Jurkat, Clone E6-1 (cell line): ENCODE measurements at places on chromosomes 5 and 9.
A peak's percentile ranks its signal among the peaks of the same experiment; 100 is the strongest.

- no peak for DNase-seq
These were observed 246.3 kb upstream of the MAP3K1 start for GRCh38 chr5:56569076-56569475.

- DNase-seq = no peak
These were observed 145.8 kb upstream of the MEF2C start for GRCh38 chr5:89028595-89029285.

DNA sequence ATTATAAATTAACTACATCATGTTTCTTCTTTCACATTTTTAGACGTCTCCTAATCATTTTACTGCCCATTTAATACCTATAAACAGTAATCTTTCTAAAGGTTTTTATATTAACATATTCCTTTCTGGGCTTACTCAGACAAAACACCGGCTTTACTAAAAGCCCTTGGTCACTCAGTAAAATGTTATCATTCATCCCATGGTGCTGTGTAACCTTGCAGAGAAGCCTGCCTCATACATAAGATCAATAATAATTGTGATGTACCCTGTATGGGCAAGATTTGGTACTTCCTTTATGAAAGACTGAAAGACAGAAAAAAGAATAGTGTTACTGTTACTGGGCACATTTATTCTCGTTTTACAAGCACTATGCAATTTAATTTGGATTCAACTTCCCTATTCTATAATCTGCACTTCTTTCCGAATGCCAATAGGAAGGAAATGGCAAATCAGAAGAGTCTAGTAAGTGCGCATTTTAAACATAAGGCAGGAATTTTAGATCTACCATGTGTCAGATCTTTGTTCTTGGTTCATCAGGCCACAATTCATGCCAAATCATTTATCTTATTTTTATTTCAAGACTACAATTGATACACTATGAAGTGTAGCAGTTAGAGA lies 522.2 kb downstream of the CSNK1G3 start:
- no peak for DNase-seq

DNA sequence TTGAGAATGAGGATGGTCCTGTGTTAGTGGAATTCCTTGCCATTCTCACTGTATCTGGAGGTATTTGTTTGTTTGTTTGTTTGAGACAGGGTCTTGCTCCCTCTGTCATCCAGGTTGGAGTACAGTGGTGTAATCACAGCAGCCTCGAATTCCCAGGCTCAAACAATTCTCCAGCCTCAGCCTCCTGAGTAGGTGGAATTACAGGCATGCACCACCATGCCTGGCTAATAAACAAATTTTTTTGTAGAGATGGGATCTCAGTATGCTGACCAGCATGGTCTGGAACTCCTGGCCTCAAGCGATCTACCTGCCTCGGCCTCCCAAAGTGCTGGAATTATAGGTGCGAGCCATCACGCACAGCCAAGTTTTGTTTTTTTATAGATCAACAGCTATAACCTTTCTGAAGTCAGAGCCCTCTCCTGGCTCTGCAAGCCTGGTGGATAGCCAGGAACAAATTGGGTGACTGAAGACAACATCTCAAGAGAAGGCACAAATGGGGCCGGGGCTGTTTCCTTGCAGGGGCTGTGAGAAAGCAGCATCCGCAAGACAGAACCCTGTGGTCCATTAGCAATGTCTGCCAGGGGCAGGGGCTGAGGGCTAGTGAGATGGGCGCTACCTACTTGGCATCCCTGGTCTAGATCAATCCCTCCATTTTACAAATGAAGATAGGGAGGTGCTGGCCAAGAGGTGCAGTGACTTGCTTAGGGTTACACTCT lies 18.8 kb downstream of the SH3PXD2B start:
- DNase-seq = no peak

DNA sequence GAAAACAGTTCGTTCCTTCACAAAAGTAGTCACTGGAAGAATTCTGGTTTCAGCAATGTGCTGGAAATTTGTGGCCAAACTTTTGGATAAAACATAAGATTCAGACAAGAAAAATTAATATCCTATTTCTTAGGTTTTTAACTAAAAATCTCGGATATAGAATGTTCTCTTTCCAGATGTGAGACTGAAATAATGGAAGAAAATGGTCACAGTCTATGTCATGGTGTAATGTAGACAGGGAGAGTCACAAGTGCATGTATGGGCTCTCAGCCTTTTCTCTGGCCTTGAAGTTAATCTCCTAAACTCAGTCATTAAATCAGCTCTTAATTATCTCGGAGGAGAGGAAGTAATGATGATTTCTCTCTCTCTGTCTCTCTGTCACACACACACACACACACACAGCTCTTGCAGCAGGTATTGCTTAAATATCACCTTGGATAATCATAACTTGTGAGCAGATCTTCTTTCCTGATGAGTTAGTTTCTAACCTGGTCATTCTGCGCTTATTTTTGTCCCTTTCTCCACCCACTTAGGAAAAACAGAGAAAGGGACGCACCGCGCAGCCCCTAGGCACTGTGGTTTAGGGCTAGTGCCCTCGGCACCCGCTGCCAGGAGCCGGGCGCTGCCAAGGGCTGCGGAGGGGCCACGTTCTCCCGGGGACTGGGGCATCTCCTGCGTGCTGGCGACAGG lies 672 bp upstream of the ITGA2 start:
- DNase-seq = no peak

DNA sequence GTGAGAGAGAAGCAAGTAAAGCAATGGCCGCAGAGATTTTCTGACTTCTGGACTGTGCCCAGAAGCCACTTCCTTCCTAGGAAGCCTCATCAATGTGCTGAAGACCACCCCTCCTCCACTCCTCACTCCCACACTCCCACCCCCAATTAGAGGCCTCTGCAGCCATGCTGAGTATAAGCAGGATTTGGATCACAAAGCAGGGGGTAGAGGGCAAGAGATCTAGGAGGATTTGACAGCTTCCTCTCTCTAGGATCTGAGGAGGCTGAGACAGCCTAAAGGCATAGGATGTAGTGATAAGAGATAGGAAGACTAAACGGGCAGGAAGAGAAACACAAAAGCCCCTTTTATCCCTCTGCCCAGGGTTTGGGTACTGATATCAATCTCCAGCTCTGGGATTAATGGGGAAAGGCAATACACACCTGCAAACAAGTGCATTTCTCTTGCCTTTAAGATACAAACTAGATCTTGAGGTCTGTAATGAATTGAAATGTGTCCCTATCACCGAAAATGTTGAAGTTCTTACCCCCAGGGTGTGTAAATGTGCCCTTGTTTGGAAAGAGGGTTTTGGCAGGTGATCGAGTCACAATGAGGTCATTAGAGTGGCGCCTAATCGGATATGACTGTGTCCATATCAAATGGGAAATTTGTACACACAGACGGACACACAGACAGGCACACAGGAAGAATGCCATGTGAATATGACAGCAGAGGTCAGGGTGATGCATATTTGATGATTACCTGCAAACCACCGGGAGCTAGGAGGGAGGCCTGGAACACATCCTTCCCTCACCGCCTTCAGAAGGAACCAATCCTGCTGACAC lies 28.5 kb downstream of the KCNV2 start:
- no peak for DNase-seq

GRCh38 chr5:142400415-142400814 lies 75.6 kb upstream of the SPRY4 start:
- DNase-seq = no peak

GRCh38 chr5:154437281-154437965 lies 8.4 kb upstream of the SAP30L start:
- DNase-seq = no peak

DNA sequence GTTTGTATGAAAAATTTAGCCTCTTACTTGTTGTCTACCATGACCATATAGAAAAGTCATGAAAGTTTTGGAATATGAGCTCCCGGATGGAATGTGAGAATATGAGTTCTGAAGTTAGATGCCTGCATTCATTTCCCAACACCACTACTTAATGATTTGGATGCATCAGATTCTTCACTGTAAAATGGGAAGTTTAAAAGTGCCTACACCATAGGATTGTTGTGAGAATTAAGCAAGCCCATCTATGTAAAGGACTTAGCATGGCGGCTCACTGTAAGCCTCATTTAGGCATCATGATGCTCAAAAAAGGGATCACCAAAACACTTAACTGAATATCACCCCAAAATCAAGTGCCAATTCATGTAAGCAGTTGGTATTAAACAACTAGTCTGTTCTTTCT lies 177.3 kb downstream of the RAB3C start:
- DNase-seq = no peak

GRCh38 chr9:126860757-126861466 lies 473 bp downstream of the ZBTB34 start:
- no peak for DNase-seq

DNA sequence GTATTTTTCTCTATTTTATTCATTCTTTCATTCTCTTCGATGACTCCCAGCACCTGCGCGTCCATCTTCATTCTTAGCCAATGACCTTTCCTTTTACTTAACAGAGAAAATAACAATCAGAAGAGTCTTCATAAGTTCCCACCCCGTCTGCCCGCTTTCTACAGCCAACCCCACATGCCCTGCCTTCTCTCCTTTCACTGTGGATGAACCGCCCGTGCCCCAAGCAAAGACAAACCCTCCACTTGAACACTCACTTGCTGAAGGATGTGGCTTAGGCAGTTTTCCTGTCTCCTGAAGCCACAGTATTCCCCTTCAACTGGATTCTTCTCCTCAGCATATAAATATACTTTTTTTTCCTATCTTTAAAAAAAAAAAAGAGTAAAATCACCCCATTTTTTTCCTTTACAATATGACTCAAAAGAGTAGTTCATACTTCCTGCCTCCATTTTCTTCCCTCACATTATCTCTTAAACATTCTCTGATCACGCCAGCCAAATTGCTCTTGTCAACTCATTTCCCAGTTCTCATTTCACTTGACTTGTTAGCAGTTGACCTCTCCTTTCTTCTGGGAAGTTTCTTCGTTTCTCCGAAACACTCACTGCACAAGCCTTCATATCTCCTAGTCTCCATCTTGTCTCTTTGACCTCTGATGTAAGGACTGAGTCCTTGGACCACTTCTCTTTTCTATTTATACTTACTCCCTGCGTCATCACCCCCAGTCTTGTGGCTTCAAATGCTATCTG lies 11.1 kb downstream of the NIPSNAP3B start:
- no peak for DNase-seq

DNA sequence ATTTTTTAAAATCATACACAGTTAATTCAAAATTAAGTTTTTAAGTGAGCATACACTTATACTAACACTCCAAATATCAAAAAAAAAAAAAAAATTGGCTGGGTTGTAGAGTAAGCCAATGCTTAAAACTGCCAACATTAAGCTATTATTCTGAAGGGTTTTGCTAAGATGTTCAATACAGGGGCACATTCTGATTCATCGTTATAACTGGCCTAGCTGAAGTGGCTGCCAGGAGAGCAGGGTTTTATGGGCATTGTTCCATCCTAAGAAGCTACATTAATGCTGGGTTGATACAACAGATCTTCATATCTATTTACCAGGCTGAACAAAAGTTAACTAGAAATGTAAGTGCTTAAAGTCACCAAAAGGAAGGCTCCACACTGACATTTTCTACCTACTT lies 13.4 kb downstream of the ELAVL2 start:
- no peak for DNase-seq

DNA sequence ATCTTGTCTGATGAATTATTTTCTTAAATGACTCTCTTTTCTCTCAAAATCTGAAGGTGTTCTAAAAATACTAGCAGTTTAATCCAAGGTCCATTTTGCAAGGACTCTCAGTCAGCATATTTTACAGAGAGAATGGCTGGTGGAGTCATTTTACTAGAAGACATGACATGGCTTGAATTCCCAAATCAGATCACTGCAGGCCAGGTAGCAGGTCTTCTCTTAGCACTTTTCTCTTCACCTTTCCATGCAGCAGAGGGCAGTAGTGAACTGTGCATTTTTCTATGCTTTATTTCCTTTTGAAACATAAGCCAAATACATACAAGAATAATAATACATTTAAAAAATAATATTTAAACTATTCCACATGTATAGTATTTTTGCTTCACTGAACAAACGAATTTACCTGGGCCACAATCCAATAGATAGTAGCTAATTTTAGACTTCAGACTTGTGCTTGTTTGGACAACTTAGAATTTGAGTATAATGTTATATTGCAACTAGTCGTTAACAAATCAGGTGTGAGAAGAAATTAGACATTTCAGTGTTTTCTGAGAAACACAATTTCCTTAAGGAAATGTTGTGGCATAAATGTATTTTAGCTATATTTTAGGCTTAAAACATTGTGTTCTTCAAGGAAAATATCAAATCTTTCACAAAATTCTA lies 289.4 kb upstream of the DAB2 start:
- DNase-seq = peak; percentile 23

DNA sequence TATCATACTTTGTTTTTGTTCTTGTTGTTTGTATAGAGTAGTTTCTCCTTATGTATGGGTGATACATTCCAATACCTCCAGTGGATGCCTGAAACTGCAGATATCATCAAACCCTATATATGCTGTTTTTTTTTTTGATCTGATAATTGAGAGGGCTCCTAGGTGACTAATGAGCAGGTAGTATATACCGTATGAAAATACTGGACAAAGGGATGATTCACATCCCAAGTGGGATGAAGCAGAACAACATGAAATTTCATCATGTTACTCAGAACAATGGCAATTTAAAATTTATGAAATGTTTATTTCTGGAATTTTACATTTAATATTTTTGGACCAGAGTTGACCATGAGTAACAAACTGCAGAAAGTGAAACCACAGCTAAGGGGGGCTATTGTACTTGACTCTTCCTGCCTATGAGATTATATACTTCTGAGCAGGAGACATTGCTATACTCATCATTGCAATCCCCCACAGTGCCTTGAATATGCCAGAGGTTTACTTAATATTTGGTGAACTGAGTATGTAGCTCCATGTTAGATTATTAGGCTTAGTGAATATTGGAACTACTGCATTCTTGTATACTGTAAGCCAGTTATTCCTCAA lies 258.7 kb upstream of the FBXL7 start:
- no peak for DNase-seq

- DNase-seq = no peak
These were observed 20.4 kb upstream of the NTNG2 start for GRCh38 chr9:132141344-132141947.

DNA sequence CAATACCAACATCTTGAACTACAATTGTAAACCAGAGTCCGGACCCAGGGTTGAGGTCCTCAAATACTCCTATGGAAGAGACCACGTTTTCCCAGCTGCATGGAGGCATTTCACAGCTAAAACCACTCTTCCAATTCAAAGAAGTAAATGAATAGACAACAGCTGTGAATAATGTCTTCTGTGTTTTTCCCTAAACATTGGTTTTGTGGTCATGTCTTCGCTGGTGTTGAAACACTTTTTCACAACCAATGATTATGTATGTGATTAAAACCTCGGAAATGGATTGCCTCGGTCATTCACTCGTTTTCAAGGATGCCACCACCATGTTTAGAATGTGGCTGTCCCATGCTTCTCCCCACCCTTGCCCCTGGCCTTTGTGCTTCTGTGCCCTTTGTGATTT lies 9.4 kb upstream of the TENT4A start:
- DNase-seq = no peak

DNA sequence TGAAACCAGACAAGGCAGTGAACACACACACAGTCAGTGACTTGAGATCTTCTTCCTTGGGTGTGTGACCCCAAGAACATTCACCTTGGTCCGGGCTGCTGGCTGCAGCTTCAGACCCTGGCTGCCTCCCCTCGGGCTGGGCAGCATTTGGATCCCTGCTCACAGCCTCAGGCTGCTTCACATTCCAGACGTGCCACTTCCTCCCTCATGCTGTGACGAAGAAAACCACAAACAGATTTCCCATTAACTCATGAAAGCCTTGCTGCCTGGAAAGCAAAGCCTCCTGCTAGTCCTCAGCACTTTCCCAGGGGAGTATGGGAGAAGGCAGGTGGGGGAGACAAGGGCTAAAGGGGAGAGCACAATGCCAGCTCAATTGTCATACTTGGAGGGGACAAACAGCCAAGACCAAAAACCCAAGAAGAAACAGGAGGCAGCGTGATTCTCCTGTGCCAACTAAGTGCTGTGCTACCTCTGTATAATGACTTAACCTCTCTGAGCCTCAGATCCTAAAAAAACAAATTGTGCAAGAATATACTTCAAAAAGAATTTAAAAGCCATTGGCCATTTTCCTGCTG lies 594.6 kb upstream of the BRINP1 start:
- no peak for DNase-seq
